ENCODE measurements at places on chromosomes 11 and 22.

DNA sequence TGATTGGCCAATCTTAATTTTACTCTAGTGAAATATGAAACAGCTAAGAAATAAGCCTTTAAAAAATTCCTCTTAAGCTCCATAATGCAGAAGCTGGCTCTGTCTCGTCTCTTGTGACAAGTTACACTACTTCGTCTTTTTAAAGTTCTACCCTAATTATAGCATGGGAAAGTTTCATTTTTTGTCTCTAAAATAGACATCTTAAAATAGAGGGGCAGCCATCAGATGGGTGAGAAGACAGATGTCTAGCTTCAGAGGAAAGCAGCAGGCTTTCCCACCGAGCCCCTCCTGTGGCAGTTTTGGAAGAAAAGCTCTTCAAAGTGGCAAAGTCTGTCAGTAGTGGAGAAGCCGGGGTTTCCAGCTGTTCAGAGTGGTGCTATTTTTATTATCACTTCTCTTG, 39.5 kb downstream of the XRRA1 start:
- no peak for DNase-seq

GRCh38 chr11:116513894-116514293, 258.9 kb downstream of the BUD13 start:
- DNase-seq: peak; percentile 53

- no peak for DNase-seq
Observed at GRCh38 chr22:37249986-37250385, 5.9 kb upstream of the RAC2 start.

- DNase-seq: no peak
Observed at GRCh38 chr22:41075946-41076345, 16.4 kb upstream of the EP300 start.

GRCh38 chr11:126519764-126520734, 164.6 kb downstream of the ST3GAL4 start:
- no peak for DNase-seq

DNA sequence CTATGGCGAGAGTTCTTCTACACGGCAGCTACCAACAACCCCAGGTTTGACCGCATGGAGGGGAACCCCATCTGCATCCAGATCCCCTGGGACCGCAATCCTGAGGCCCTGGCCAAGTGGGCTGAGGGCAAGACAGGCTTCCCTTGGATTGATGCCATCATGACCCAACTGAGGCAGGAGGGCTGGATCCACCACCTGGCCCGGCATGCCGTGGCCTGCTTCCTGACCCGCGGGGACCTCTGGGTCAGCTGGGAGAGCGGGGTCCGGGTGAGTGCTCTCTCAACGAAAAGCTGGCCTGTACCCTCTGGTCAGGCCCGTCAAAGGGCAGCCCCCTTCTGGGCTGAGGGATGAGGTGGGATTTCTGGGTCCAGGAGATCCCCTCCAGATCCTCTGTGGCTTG, 15.9 kb upstream of the MAPK8IP1 start:
- no peak for DNase-seq

GRCh38 chr22:38505541-38506117, 482 bp downstream of the DDX17 start:
- DNase-seq: peak; percentile 81

DNA sequence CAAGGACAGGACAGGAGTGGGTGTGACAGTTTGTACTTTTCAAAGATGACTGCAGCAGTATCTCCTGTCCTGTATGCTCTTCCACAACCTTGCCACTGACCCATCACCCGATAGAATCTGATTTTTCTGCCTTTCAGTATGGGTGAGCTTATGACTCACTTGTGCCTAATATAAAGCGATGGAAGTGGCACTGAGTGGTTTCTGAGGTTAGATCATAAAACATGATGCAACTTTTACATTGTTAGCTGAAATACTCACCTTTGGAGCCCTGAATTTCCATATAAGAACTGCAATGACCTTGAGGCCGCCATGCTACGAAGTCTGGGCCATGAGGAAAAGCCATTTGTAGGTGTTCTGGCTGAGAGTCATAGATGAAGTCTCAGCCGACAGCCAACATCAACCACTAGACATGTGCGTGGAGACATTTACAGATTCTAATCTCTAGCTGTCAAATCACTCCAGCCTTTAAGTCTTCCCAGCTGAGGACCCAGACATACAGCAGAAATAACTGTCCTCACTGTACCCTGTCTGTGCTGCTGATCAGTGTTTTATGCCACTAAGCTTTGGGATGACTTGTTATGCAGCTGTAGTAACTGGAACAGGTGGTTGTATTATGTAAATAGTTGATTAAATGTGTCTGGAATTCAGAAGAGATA, 105.9 kb upstream of the ARHGAP20 start:
- DNase-seq: no peak

GRCh38 chr11:76863196-76863777, 2.6 kb downstream of the ACER3 start:
- no peak for DNase-seq

DNA sequence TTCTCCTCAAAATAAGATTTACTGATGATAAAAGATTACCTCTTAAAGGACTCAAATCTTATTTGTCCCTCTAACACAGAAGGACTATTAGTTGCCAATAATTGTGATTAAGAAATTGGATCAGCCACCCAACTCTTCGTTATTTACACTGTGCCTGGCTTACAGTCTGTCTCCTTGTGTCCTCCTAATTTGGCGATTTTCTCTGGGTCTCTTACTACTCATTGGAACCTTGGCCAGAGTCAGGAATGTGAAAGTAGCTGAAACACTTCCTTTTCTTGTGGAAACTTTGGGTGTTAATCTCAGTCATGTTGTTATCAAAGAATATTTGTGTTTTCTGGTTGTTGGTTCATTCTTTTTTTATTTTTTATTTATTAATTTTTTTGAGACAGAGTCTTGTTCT, 83.2 kb downstream of the TEAD1 start:
- no peak for DNase-seq

GRCh38 chr11:69746752-69747742, 28.1 kb downstream of the FGF4 start:
- DNase-seq: no peak

GRCh38 chr11:130526846-130527245, 78.4 kb downstream of the ADAMTS15 start:
- no peak for DNase-seq

- peak; percentile 16 for DNase-seq
Observed at GRCh38 chr11:105609341-105609781, 512 bp upstream of the GRIA4 start.

DNA sequence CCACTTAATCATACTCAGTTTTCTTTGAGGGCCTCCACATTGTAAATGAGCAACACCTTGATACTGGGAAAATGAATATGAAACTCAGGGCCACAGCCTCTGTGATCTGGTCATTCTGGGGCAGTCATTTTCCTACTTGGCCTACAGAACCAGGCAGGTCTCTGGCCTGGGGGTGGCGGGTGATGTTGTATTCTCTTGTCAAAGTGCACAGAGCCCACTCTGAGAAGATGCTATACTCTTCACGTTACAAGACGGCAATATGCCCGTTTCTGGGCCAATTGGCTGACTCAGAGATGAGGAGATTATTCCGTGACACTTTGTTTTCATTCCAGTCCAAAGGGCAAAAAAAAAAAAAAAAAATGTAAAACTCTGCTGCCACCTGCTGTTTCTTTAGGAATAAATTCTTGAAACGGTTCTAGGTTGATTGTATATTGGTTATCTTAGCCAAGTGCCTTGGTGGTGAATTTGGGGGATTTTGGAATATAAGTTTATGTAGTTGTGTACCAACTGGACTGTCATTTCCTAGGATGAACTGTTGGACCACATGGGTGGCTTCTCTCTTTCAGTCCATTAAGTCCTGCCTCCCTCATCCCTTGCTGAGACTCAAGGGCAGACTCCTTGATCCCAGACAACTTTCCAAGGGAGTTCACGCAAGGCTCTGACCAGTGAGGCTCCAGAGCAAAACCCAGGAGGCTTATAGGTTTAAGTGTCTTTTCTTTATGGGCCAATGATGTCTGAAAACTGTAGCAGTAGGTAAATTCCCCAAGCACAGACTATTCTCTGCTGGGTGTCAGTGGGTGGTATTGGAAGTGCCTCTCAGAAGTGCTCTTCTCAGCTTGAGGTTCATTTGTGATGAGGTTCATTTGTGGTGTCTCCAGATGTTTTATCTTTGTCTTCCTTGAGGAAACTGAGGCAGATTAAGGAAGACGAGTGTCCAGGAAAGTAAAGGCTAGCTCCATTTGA, 18.2 kb downstream of the ADM start:
- DNase-seq: peak; percentile 66

Data from body of pancreas (tissue), 4 donors.